ENCODE measurements at places on chromosomes 13 and 19.

- no peak for DNase-seq
Measured at GRCh38 chr19:18969931-18970659, 29.1 kb upstream of the HOMER3 start.

DNA sequence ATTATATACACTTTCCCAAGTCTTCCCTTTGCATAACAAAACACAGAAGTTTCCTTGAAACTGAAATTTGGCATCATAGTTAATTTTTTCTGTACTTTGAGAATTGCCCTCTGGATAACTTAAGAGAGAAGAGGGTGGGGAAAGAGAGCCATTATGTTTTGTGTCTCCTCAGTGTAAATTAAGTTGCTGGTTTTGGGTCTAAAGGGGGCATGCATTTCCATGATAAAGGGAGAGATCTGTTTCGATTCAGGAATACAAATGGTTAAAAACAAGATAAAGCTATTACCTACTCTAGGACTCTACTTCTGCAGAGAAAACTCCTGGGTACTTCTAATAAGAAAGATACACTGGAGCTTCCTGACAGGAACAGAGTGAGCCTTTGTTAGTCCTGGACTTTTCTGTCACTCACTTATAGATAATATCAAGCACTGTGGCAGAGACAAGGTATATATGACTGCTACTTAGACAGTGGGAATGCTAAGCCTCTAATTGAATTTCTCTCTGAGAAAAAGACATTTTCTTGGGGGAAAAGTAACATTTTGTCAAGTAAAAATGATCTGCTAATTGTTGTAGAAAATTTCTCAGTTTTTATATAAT is 142.8 kb upstream of the PCDH9 start:
- DNase-seq = no peak

GRCh38 chr19:45954156-45954555 is 19.5 kb downstream of the NOVA2 start:
- DNase-seq = no peak

GRCh38 chr19:55694241-55694655 is 19.2 kb downstream of the EPN1 start:
- DNase-seq = no peak

- DNase-seq = no peak
Measured at GRCh38 chr19:49458567-49458903, 5.5 kb downstream of the ALDH16A1 start.

GRCh38 chr13:97627566-97627965 is 193.6 kb downstream of the RAP2A start:
- DNase-seq = no peak

- DNase-seq = no peak
Measured at GRCh38 chr13:58906329-58907007, 1257.3 kb downstream of the DIAPH3 start.

GRCh38 chr19:17156947-17157302 is 58.2 kb upstream of the USE1 start:
- no peak for DNase-seq

- DNase-seq = no peak
Measured at GRCh38 chr13:114127473-114128347, 4.7 kb downstream of the RASA3 start.

DNA sequence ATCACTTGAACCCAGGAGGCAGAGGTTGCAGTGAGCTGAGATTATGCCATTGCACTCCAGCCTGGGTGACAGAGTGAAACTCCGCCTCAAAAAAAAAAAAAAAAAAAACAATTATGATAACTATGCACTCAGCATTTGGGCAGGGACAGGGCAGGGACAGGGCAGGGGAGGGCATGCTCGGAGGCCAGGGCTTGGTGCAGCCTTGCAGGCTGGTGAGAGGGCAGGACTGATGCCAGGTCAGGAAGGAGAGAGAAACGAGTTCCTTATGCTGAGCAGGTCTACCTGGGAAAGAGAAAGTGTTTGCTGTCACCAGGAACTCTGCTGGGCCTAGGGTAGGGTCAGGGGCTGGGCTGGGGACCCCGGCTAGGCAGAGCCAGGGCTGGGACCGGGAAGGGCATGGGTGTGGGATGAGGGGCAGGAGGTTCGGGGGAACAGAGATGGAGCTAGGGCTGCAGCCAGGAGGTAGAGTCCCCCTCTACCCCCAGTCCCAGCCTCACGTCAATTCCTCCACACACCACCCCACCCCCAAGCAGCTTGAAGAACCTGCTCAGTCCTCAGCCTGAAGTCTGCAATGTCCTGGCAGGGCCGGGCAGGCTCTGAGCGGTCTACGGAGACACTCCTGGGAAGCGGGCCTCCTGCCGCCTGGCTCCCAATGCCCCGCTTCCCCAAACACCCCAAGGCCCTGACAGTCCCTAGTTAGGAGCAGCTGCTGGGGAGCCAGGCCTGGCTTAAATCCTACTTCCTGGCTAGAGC is 2.8 kb downstream of the FXYD3 start:
- no peak for DNase-seq
